Mesenchymal stem cell (in vitro differentiated cells and primary cell): ENCODE measurements at places on chromosomes 2 and 18.
A peak's percentile ranks its signal among the peaks of the same experiment; 100 is the strongest.

GRCh38 chr2:218081063-218081462 is 12.0 kb downstream of the RUFY4 start:
- DNase-seq, result no peak

GRCh38 chr2:172889768-172890430 is 154.3 kb downstream of the RAPGEF4 start:
- no peak for DNase-seq

- DNase-seq, result no peak
Measured at GRCh38 chr2:164600763-164601162, 20.5 kb downstream of the GRB14 start.

DNA sequence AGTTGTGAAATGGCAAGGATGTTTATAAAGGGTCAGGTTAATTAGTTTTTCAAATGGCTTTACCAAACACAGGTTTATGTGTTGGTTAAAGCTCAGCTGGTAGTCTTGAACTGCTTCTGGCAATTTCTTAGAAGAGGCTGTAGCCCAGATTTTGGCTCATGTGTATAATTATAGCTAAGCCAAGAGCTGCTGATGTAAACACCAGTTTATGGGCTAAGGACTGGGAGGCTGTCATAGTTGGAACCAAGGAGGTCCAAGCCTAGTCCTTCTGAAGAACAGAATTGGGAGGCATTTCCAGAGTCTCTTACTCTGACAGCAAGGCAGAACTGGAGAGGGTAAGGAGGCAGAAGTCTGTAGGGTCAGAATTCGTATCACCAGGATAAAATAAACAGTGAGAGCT is 25.4 kb downstream of the UBE2E3 start:
- DNase-seq, result no peak

GRCh38 chr2:5592916-5593315 is 99.3 kb upstream of the SOX11 start:
- no peak for DNase-seq

- peak; percentile 60 for DNase-seq
Measured at GRCh38 chr2:201779901-201780673, 646 bp downstream of the ALS2 start.

GRCh38 chr18:74896390-74896991 is 298.8 kb downstream of the ZNF407 start:
- DNase-seq, result no peak

- no peak for DNase-seq
Measured at GRCh38 chr2:189783451-189783926, 650 bp downstream of the ORMDL1 start.

DNA sequence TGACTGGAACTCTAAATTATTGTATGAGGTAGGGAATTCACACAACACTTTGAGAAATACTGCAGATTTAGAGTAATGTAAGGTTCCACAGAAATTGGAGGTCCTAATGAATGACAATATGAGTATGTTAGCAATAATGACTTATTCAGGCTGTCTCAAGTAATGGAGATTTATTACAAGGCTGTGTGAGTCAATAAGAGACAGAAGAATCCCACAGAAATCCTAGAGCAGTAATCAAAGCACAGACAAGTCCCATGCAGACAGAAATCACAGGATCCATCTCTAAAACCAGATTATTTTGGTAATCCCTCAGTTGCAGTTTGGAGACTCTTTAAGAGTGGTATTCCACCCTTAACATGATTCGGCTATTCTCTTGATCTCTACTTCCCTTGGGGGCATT is 83.6 kb downstream of the FAM161A start:
- DNase-seq, result no peak
